ENCODE measurements at places on chromosomes 7 and 10. TPM values are rescaled to one million over a fixed set of nuclear protein-coding genes. Genes with fewer than 3 reads are reported as not detected.

PRSS58 gene
- not detected for total RNA-seq

HHEX gene
- not detected for total RNA-seq

POMZP3 gene
- total RNA-seq, result 1.2 TPM

DNA sequence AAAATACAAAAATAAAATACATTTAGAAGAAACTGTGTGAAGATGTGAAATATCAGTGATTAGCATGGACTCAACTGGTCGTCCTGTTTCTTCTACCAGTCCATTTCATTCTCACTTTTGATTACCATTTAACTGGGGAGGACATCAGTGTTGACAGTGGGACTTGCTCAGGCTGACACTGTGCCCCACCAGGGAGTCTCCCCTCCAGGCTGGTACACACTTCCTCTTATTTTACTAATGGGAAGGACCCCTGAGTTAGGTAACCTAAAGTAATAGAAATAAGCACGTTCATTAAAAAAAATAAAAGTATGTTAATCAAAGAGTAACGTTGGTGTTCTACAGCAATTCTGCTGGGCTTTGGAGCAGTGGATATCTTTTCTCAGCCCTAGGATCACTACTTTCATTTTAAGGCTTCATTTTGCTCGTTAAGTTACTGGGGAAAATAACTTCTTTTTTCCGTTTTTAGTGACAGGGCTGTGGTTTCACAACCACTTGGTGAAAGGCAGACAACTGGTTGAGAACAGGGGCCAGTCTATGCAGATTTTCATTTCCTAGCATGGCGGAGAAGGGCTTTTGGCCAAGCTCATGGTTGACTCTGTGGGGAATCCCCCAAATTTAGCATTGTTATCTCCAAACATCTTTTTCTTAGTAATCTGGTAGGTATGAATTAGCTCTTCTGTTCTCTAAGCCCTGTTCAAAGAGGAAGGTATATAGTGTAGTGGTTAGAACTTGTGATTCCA lies 2.1 kb downstream of the SNX10 start:
- no peak for DNase-seq

DNA sequence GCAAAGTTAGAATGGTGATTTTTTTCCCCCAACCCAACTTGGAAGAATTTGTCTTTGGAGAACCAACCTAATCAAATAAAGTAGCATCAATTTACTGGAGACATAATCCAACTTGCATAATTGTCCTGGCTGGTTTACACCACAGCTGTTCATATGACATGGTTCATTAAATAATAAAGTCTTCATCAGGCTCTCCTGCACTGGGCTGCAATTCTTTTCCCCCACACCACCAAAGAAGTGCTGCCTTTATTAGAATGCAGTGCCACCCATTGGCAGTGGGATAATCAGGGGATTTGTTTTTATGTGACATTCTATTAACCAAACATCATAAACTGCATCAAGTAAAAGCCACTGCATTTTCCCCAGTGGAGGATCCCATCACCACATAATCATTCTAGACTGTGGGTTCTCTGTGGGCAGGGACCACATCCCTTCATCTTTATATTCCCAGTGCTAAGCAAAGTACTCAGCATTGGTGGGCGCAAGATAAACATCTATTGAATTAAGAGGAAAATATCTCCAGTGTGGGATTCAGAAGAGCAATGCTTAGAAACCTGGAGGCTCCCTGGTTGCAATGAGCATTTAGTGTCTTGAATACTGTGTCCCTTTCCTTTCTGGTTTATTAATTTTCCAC lies 322.0 kb downstream of the KCNMA1 start:
- DNase-seq, result no peak

- DNase-seq, result no peak
Observed at GRCh38 chr10:89744026-89744425, 42.6 kb downstream of the KIF20B start.

GRCh38 chr7:5550385-5550784 lies 126.8 kb upstream of the TNRC18 start:
- DNase-seq, result no peak

DNA sequence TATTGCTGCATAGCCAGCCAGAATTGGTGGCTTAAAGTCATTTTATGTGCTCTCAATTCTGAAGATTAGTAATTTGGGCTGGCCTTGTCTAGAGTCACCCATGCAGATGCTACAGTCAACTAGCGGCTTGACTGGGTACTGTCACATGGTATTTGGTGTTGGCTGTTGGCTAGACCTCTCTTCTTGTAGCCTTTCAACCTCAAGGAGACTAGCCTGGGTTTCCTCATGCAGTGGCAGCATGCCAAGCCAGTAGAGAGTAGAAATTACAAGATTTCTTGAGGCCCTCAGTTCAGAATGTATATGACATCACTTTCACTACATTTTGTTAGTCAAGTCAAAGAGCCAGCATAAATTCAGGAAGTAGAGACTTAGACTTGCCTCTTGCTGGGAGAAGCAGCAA lies 3.7 kb upstream of the ZNF800 start:
- peak; percentile 9 for DNase-seq

DNA sequence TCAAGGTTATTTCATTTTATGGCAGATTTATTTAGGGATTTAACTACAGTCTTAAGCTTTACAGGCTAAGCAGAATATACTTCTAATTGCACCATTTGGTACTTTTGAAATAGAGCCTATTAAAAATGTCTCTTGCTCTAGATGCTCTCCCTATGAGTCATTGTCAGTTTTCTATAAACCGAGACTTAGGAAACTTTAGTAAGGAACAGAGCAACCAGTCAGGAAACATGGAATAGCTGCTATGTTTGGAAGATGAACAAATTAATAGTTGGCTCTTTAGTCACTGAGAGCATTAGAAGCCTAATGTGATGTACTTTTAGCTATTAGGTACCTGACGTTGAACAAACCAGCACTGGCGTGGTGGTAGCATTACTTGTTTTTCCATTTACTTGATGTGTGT lies 35.3 kb downstream of the INPP5F start:
- no peak for DNase-seq

GRCh38 chr7:140923358-140924006 lies 1.2 kb downstream of the BRAF start:
- DNase-seq, result peak; percentile 35

Measured in neural progenitor cell (in vitro differentiated cells).